ENCODE measurements at places on chromosomes 4 and X.

DNA sequence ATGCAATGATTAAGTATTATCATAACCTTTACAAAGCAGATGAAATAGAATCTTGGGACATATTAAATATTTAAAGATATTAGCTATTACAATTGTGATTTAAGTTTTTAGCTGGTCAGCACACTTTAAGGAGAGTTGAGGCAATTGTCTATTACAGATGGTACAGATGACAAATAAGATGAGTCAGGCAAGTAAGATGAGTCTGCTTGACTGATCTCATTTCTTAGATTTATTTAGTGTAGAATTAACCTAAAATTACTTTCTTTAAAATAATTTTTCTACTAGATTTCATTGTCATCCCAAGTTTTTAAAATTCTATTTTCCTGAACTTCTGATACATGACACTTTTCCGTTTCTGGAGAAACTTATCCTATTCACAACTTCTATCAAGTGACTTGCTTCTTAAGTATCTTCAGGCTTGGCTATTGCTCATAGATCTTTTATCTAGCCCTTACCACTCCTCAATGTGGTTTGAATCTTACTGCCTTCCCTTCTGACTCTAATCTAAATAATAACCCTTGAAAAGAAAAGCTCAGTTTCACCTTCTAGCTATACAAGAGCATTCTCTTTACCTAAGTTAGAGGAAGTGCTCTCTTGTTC is 32.9 kb downstream of the CXCL1 start:
- DNase-seq, result no peak

- no peak for DNase-seq
Observed at GRCh38 chrX:120000490-120001246, 57.1 kb upstream of the NKAP start.

DNA sequence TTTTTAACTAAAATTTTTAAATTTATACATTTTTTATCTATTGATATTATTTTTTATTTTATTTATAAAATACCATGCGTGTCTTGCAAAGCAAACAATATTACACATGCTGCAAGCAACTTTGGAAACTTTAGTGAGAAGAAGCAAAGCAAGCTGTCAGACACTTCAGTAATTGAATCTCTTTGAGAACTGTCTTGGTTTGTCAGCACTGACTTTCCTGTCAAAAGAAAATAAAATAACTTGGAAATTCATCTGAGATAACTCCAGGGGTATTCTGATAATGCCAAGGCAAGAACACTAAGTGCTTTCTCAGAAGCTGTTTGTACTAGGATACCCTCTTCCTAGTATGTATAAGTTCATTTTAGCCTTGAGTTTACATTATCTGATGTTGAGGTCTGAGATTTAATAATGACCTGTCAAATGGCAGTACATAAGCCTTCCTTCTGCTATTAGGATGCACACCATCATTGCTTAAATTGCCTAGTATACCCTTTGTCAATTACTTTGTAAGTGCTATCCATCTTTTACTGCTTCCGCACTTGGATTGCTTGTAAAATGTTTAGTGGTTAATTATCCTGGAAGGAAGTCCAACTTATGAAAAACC is 624.2 kb upstream of the AGA start:
- no peak for DNase-seq

DNA sequence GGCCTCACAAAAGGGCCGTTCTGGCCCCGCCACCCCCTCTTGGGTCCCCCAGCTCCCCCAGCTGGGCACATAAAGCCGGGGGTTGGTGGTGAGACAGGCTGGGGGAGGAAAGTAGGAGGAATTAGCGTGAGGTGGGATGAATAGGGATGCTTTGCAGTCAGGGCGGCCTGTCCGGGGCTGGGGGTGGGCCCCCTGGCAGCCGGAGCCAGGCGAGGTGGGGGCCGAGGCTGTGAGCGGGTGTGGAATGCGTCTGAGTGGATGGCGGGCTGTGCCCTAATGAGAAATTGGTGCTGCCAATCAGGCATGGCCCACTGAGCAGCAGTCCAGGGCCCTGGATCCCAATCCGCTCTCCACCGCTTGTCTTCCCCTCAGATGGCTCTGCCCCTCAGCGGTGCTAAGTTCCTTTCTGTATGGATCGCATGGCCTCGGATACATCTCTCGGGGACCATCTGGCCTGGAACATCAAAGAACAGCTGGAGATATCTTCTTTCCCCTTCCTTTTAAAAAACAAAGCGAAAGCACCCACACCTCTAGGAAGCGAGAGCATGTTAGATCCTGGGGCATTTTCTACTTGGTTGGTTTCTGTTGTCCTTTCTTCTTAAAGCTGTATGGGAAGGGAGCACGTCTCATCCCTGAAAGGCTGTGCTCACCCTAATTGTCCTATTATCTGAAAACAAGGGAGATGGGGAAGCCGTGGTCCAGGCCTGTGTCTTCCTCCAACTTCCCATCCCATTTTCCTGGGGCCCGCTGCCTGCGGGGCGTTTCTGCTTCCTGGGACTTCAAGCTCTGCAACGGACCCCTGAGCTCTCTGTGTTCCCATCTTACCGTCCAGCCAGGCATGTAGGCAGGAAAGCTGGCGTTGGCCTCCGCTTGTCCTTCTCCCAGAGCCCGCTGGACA is 106.9 kb downstream of the SORCS2 start:
- DNase-seq, result no peak

- DNase-seq, result no peak
Observed at GRCh38 chr4:162684998-162685397, 481.7 kb downstream of the NAF1 start.

GRCh38 chrX:139825618-139826017 is 107.2 kb downstream of the ATP11C start:
- no peak for DNase-seq

DNA sequence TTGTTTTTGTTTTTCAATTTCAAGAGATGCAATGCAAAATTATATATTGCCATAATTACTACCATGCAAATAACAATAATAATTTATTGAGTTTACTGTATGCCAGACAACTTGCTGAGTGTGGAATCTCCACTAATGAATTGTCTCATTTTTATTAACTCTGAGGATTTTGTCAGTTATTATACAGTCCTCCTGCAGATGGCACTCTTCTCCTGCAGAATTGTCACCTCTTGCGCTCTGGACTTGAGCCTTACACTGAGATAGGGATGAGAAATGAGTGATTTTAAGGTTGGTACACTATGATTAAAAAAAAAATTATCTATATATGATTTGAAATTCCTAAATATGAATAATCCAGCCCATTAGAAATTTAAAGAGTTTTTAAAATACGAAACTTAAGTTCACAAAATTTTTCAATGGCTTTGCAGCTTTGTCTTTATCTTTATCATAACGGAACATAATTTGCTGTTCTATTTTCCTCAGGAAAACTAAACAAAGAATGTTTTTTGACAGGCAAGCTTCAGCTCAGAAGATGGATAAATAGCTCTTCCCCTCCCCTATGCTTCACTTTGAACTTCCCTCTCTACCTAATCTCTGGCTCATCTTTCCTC is 12.7 kb upstream of the PAQR3 start:
- peak; percentile 34 for DNase-seq

DNA sequence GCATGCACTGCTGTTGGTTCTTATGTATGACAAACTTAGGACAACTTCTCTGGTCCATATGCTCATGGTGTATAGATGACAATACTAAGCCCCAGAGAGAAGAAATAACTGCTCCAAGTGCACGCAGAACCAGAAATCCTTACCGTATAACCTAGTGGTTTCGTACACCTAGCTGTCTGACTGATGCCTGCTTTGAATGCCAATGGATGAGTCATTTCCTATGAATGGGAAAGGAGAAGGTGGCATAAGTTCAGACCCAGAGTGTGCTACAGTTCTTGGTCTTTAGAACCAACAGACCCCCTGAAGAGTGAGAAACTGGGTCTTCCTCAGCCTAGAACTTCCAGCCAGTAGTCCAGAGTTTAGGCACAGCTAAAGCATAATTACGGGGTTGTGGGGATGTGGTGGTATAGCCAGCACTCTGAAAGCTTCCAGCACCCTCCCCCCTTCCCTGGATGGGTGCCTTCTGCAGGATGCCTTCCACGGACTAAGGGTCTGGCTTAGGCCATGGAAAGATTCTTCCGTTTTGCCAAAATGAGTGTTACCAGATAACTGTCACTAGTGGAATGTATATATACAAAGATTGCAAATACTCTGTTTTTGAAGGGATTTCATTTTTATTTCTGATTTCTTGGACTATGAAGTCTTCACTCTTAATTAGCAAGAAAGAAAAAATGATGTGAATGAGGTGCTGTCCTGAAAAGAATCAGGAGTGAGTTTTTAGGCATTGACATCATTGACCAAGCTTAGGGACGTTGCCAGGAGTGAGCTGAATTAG is 84.6 kb upstream of the PACRGL start:
- no peak for DNase-seq

DNA sequence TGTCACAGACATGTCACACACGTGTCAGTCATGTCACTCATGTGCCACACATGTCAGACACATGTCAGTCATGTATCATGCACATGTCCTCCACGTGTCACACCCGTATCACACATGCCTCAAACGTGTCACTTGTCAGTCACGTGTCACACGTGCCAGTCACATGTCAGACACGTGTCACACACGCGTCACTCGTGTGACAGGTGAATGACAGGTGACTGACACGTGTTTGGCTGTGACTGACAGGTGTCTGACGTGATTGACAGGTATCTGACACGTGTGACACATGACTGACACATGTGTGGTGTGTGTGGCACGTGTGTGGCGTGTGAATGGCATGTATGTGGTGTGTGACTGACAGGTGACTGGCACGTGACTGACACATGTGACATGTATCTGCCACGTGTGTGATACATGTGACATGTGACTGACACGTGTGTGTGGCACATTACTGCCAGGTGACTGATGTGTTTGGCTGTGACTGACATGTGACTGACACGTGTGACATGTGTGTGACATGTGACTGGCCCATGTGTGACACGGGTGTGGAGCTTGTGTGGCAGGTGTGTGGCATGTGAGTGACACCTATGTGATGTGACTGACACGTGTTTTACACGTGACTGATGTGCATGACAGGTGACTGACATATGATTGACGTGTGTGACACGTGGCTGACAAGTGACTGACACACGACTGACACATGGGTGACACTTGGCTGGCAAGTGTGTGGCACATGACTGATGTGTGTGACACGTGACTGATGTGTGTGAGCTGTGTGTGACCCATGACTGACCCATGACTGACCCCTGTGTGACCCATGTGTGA is 90.7 kb upstream of the GPC3 start:
- DNase-seq, result no peak

GRCh38 chr4:46886711-46887110 is 22.3 kb downstream of the COX7B2 start:
- no peak for DNase-seq

- DNase-seq, result no peak
Observed at GRCh38 chr4:103150677-103151076, 47.5 kb downstream of the CENPE start.

- no peak for DNase-seq
Observed at GRCh38 chr4:121861426-121861825, 8.8 kb downstream of the BBS7 start.

- no peak for DNase-seq
Observed at GRCh38 chr4:110533590-110533910, 57.6 kb downstream of the ENPEP start.

DNA sequence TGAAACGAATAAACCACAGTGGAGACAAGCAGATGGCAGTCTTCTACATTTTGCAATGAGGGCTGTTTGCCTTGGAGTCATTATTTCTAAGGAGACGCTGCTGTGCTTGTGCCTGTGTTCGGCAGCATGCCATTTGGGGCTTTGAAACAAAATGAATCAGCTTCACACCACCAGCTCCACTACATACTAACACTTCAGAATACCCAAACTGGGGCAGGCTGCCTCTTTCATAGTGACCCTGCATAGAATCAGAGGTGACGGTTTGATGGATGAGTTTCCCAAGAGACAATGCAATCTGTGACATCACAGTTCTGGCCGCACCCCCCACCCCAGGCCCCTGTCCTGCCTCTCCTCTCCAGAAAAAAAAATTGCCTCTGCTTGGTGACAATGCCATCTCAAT is 57.1 kb upstream of the MID1 start:
- DNase-seq, result no peak

GRCh38 chr4:80846210-80846609 is 184.3 kb upstream of the BMP3 start:
- DNase-seq, result no peak
